Activated T-cell treated with anti-CD3 and anti-CD28 coated beads, Interleukin-2, amount 50 U/mL, for 72 hours (primary cell): ENCODE measurements at places on chromosomes 16 and 17. TPM values are rescaled to one million over a fixed set of nuclear protein-coding genes. Genes with fewer than 3 reads are reported as not detected.

DNA sequence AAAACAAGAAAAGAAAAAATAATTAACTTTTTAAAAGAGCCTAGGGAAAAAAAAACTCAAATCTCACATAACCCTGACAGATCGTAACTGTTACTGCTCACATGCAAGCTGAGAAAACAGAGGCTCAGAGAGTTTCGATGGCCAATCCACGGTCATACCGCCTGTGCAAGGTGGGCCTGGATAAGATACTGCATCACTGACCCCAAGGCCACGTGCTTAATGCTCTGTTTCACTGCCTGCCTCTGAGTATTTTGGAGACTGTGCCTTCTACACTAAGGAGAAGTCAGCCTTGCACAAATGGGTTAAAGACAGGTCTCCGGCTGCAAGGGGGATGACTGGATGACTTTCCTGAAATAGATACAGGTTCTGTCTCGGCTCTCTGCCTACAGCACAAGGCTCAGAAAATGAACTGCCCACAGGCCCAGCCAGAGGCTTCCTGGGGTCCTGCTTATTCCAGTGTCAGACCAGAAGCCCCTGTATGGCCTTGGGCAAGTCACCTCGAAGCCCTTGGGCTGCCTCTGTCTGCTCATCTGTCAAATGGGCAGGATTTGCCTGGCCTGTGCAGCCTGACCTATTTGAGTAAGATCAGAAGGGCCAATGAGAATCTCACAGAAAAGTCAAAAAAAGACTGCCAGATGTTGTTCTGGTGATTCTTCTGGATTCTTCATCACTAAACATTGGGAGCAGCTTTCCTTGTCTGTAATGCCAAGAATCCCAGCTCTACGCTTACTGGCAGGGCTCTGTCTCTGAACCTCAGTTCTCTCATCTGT, 25.8 kb downstream of the CNGB1 start:
- no peak for DNase-seq

DNA sequence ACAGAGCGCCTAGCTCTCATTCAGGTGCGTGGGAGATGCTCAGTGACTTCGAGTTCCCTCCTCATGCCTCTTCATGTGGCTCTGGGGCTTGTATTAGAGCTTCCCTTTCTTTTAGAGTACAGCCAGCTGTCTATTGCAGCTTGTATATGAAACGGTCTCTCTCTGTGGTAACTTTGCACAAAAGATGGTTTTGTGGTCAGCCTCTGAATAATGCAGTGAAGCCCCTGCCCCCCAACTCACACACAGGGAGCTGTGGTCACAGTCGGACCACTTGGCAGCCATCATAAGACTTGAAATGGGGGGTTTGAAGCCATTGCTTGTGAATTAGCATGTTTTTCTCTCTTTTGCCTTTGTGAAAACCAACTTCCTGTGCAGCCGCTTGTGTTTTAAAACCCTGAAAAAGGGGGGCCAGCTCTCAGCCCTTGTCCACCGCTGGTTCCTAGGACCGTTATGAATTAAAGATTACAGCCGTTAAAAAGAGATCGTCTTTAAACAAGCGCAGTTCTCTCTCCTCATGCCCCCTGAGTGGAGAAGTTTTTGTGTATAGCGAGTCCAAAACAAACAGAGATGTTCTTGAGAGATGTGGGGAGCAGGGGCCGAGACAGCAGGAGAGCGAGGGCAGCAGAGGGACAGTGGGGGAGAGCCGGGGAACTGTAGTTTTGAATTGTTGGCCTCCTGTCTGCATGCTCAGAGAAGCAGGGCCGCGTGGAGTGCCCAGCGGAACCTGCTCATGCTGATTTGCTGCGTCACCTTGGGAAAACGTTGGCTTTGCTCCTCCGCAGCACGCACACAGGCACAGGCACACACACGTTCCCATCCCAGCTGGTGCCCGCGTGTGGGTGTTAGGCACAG, 199.0 kb downstream of the MSI2 start:
- peak; percentile 59 for DNase-seq

GRCh38 chr16:69814078-69814477, 51.9 kb downstream of the WWP2 start:
- DNase-seq: no peak

- DNase-seq: peak; percentile 55
Measured at GRCh38 chr17:75633486-75634375, 497 bp downstream of the SMIM5 start.

GRCh38 chr16:89565506-89566372, 5.3 kb downstream of the RPL13 start:
- DNase-seq: peak; percentile 71

GRCh38 chr17:75144816-75145512, 9.3 kb downstream of the JPT1 start:
- DNase-seq: no peak

DNA sequence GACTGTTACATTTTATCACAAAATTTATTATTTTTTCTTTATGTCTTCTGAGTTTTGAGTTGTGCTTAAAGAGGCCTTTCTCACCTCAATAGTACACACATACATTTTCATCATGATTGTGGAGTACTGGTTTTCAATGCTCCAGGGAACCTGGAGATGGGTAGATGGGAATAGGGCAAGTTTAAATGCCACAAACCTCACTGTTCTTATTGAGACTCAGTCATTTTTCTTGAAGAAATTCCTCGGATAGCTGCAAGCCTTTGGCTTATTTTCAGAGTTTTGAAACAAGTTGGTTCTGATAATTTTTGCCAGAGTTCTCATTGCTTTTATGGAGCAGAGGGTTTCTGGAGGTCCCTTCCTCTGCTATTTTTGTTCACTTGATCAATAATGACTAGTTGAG, 34.9 kb downstream of the EFCAB13 start:
- no peak for DNase-seq

- peak; percentile 6 for DNase-seq
Measured at GRCh38 chr16:77599793-77600415, 122.4 kb upstream of the NUDT7 start.

- peak; percentile 85 for DNase-seq
Measured at GRCh38 chr16:75097941-75098901, 18.4 kb downstream of the LDHD start.

DNA sequence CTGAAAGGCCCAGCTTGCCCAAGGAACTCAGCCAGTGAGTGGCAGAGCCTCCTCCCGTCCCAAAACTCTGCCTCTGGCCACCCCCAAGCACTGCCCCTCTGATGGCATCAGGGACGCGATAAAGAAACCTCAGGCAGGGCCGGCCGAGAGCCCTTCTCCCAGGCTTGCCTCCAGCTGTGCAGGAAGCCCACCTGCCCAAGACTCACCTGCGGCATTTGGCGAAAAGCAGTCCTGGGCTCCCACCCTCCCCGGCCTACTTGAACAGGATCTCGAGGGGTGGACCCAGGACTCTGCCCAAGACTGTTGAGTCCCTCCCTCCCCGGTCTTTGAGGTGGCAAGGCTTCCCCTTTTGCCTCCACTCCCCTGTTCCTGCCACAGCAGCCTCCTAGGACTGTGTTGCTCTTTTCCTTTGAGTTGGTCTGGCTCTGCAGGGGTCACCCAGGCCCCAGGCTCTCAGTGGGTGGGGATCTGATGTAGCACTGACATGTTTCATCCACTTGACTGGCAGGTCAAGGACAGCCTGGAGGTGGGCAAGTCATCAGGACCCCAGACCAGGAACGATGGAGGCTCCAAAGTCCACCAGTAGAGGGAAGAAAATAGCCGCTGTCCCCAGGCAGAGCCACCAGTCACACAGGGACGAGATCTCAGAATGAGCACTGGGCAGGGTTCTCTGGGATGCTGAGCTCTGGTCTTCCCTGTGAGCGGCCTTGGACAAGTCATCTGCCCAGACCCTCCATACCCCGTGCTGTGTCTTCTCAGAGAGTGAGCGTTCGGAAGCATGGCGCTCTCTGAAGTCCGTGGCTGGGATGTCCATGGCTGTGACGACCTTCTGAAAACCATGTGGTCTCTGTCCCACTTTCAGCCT, 111.0 kb upstream of the TNRC6C start:
- DNase-seq: no peak

DNA sequence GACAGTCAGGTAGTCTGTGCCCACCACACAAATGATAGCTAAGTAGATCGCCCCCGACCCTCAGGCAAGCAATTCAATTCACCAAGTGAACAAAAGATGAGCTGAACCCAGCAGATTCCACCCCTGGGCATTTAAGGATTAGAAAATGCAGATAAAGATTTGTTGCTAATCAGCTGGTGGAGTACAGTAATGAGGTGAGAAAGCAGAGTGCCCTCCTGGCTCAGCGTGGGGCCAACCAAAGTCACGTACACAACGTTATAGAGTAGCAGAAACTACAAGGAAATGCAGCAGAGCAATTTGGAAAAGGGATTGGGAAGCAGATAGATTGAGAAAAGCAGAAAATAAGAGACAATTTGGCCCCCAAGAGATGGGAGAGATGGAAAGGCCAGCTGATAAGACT, 91.2 kb downstream of the SOX9 start:
- DNase-seq: no peak

- DNase-seq: no peak
Measured at GRCh38 chr16:49698931-49699840, 156.7 kb downstream of the ZNF423 start.

DNA sequence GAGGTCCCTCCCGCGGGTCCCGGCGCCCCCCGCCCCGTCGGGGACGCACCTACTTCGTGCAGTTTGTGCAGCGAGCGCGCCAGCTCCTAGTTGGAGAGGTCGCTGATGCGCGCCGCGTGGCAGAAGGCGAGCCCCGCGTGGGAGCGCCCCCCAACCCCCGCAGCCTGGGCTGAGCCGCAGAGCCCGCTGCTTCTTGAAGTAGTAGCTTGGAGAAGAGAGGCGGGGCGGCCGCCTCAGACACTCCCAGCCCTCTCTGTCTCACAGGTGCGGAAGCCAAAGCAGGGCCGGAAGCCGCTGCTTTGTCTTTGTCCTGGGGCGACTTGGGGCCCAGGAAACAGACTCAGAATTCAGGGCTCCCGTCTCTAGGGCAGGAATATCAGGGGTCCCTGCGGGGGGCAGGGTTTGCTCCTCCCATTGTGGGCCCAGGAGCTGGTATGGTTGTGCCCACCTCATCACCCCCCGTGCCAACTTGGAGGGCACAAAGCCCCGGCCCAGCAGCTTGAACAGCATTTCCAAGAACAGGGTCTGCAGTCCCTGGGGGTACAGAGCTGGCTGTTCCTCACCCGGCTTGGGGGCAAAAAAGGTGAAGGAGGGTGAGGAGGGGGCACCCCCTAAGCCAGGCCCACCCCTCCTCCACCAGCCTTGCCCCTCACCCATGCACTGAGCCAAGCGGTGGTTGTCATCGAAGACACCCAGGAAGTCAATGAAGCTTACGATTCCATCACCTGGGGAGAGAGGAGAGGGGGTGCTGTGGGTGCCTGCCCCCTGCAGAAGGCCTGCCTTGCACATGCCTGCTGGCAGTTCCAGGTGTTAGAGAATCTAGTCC, 13.5 kb downstream of the SPATA32 start:
- DNase-seq: peak; percentile 85

DNA sequence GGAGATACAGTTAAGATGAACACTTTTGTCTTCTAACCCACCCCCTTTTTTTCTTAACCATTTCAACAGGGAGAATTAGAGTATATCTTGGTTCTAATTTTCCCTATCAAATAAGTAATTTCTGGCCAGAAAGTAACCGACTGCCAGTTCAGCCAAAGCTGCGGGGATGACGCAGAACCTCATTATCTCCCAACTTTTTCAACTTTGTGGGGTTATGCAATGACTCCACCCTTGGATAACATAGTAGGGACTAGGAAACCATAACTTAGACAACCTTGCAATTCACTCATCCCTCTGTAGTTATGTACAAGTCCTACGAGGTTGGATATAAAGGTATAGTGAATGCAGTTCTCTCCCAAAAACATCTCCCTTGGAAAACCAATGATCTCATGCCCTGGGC, 184.0 kb downstream of the ZNF18 start:
- no peak for DNase-seq

DNA sequence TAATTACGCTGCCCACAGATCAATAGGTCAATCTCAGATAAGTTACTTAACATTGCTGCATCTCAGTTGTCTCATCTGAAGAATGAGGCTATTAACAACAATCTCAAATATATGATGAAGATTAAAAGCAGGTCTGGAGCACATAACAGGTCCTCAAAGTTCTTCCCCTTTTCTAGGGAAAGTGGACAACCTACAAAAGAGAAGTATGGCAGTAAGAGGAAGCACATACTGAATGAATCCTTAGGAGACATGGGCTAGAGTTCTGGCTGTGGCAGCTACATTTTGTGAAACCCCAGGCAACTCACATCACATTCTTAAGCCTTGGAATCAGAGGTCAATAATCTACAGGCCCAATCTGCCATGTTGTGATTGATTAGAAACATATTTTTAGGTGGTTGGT, 180.6 kb downstream of the PCTP start:
- no peak for DNase-seq

GRCh38 chr16:31477220-31478216, 5.4 kb upstream of the SLC5A2 start:
- peak; percentile 59 for DNase-seq

DNA sequence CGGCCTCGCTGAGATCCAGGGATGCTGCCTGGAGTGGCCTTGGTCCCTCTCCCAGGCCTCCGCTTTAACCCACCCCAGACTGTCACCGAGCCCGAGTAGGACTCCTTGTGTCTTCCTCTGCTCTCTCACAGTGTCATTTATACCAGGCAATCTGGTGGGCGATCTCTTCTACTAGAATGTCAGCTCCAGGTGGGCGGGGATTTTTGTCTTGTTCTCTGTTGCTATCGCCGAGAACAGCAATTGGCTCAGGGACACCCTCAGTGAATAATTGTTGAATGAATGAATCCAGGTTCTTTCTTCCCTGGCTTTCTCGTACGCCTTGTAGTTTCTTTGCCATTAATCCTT, 591 bp downstream of the DHX38 start:
- DNase-seq: peak; percentile 59

- no peak for DNase-seq
Measured at GRCh38 chr16:16042076-16042475, 92.7 kb downstream of the ABCC1 start.

DNA sequence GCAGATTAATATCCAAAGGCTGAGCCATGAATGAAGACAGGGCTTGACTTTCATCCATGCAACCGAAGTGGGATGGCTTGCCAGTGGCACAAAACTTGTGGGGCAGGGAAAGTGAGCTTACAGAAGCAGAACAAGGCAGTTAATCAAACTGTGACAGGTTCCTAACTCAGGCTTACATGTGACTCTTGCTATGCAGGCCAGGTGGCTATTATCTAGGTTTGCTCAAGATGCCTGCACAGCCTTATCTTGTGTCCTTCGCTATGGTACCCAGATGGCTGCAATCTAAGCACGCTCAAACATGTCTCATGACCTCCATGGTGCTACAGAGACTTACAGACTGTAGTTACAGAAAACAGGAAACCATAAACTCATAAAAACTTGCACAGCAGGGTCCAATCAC, 8.6 kb upstream of the DNAH9 start:
- DNase-seq: no peak

DNA sequence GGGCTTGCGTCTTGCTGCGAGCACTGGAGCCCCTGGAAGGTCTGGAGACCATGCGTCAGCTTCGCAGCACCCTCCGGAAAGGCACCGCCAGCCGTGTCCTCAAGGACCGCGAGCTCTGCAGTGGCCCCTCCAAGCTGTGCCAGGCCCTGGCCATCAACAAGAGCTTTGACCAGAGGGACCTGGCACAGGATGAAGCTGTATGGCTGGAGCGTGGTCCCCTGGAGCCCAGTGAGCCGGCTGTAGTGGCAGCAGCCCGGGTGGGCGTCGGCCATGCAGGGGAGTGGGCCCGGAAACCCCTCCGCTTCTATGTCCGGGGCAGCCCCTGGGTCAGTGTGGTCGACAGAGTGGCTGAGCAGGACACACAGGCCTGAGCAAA, 7.4 kb downstream of the MPG start:
- DNase-seq: no peak

GRCh38 chr16:89018282-89019158, 41.5 kb upstream of the CBFA2T3 start:
- no peak for DNase-seq

The PRAC2 gene
- not detected for total RNA-seq

The RDM1 gene
- total RNA-seq: 7.6 TPM

The FAM117A gene
- total RNA-seq: 19.5 TPM

The CA10 gene
- not detected for total RNA-seq

The PABPN1L gene
- total RNA-seq: not detected

The TP53TG3E gene
- not detected for total RNA-seq

The IL21R gene
- total RNA-seq: 155 TPM

The TIGD7 gene
- 10.3 TPM for total RNA-seq
